ENCODE measurements at places on chromosomes 1 and 21.

DNA sequence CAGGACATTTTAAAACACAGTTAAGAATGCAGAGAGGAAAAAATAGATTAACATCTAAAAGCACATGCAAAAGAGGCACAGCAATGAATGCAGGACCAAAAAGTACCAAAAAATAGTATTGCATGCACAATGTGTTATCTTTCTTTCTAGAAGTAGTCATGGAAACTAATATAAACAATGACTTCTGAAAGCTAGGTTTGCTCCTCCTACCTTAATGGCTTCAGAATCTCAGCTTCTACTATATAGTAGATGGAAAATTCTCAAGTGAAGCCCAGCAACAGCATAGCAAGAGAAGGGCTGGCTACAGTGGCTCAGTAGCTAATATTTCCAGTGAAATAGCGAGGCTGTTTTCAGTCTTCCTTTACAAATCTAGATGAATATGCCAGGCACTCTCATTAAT lies 125.1 kb downstream of the CRB1 start:
- peak; percentile 50 for DNase-seq

GRCh38 chr1:156931974-156932710 lies 11.7 kb downstream of the LRRC71 start:
- DNase-seq, result no peak

DNA sequence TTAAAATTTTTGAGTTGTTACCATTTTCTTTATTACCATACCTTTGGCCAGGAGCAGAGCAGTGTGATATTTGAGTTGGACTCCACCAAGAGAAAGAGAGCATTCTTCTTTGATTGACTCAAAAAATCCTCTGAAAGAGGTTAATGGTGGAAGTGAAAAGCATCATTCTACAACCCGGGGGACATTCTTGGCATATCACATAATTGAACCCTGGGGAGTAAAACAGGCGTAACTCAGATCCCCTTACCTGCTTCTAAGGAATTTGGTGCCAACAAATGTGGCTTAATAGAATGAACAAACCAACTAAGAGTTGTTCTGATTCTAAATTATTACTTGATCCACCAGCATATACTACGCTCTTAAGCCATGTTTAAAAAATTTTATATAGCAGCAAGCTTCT lies 351.1 kb upstream of the DEPDC1 start:
- DNase-seq, result no peak

- DNase-seq, result peak; percentile 60
Measured at GRCh38 chr1:243407284-243408018, 151.6 kb downstream of the SDCCAG8 start.

DNA sequence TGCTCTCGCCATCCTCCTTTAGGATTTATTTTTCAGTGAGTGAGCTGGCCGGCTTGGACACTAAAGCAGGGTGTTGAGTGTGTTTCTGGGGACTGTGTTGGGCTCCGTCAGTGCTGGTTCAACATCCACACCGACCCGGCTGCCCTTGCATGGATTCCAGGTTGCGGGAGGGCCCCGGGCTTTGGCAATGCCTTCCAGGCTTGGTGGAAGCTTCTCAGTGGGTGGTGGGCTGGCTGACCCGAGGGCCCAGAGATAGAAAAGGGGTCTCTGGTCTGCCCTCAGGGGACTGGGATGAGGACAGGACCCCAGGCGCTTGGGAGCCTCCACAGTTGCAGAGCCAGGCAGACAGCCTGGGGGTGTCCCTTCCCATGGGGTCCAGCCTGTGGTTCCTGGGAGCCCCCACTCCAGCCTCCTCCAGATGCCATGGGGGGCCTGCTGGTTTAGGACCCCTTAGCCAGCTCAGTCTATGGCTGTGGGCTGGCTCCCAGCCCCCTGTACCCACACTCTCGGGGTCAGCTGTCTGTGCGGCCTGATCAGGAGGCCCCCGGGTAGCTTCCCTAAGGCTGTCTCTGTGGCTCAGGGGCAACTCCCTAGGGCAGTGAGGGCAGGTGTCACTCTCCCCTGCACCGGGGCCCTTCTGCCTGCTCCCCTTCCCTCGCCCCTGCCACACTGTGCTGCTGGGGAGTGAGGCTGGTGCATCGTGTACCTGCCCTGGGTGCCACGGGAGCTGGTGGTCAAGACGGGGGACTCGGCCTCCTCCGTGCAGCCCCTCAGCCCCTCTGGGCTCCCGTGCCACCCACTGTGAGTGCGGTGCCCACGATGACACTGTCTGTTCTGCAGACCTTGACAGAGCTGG lies 16.5 kb downstream of the PDXK start:
- no peak for DNase-seq

DNA sequence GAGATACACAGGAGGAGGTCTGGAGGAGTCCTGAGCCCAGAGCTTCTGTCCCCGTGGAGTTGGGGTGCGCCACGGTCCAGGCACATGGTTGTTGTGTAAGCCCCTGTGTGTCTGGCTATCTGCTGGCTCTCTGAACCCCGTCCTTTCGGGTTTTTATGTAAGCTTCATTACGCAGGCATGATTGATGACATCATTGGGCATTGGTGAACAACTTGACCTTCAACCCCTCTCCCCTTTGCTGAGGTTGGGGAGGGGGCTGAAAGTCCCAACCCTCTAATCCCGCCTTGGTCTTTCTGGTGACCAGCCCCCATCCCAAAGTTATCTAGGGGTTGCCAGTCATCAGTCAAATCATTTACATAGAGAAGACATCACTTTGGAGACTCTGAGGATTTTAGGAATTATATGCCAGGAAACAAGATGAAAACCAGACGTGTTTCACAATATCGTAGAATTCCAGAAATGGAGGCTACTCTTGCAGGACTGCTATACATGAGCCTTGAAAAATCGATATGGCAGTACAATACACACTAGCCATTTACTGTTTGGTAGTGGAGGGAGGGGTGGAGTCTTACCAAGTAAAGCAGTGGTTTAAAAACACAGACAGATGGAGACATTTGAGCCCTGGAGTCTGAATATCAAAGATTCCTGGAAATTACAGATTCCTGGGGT lies 69.8 kb upstream of the SCAF4 start:
- DNase-seq, result no peak

GRCh38 chr1:228272831-228273571 lies 65.2 kb downstream of the OBSCN start:
- DNase-seq, result no peak

- DNase-seq, result peak; percentile 47
Measured at GRCh38 chr21:32726839-32727686, 750 bp downstream of the SYNJ1 start.

DNA sequence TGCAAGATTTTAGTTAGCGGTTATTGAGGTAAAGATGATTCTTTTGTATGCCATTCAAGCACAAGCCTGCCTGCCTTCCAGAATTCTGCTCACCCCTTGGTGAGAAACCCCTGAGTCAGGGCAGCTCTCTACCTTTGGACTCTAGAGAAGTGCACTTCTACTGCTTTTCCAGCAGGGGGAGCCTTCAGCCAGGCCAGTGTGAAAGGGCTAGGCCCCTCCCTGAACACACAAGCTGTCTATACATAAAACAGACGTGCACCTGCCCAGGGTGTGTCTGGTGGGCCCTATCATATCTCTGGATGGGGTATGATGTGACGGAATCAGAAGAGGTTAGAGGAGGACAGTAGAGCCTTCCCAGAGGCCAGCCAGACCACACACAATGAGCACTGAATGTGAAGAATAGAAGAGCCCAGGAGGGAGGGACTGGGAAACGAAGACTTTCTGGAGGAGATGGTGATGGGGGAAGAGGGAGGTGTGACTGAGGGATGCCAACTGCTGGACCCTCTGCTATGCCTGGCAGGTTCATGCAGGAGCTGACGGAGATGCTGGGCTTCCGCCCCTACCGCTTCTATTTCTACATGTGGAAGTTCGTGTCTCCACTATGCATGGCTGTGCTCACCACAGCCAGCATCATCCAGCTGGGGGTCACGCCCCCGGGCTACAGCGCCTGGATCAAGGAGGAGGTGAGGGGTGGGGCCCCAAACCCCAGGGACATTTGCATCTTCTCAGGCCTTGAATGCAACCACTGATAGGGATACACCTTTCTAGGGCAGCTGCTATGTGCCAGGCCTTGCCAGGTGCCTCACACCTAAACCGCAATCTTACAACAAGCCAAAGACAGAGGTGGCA lies 13.0 kb upstream of the KCNC4 start:
- peak; percentile 48 for DNase-seq

DNA sequence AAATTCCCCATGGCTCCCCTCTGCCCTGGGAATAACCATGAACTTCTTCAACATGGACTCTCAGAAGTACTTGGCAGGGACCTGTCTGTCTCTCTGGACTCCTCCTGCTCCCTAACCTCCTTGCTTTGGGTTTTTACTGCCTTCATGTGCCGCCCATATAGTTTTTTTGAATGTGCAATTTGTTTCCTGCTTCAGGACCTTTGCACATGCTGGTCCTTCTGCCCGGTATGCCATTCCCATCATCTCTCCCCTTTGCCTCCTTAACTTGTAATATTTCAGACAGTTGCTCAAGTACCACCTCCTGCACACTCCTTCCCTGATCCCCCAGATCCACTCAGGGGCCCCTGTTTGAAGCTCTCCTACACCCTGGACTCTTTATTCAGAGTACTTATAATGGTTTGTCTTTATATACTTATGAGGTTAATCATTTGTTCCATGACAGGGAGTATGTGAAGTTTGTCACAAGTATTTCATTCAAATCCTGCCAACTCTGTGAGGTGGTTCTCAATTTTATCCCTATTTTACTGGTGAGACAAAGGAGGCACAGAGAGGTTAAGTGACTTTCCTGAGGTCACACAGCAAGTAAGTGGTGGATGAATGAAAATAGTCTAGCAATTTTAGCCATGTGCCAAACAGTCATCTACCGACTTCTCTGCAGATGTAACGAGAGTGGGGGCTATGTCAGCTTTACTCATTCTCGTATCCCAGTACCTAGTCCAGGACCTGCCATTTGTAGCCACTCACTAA lies 180.7 kb downstream of the TRABD2B start:
- DNase-seq, result no peak

GRCh38 chr1:164719676-164720439 lies 160.9 kb downstream of the PBX1 start:
- no peak for DNase-seq

- no peak for DNase-seq
Measured at GRCh38 chr1:242784084-242784483, 259.6 kb upstream of the PLD5 start.

GRCh38 chr1:10671090-10671489 lies 125.4 kb downstream of the CASZ1 start:
- DNase-seq, result peak; percentile 46

- no peak for DNase-seq
Measured at GRCh38 chr1:113579256-113580018, 179.8 kb downstream of the PHTF1 start.

GRCh38 chr21:41445465-41445862 lies 19.4 kb downstream of the MX1 start:
- DNase-seq, result no peak

DNA sequence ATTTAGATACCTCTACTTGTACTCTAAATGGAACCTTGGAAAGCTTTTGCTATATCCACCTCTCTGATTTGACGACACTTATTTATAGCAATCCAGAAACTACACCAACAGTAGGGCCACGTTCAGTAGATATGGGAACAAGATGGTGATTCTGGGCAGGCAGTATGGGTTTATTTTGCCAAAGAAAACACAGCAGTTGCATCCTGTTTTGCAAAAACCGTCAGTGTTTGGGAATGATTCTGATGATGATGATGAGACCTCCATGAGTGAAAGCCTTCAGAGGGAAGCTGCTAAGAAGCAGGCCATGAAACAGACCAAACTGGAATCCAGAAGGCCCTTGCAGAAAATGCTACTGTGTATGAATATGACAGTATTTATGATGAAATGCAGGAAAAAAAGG lies 41.5 kb upstream of the NEXN start:
- no peak for DNase-seq

DNA sequence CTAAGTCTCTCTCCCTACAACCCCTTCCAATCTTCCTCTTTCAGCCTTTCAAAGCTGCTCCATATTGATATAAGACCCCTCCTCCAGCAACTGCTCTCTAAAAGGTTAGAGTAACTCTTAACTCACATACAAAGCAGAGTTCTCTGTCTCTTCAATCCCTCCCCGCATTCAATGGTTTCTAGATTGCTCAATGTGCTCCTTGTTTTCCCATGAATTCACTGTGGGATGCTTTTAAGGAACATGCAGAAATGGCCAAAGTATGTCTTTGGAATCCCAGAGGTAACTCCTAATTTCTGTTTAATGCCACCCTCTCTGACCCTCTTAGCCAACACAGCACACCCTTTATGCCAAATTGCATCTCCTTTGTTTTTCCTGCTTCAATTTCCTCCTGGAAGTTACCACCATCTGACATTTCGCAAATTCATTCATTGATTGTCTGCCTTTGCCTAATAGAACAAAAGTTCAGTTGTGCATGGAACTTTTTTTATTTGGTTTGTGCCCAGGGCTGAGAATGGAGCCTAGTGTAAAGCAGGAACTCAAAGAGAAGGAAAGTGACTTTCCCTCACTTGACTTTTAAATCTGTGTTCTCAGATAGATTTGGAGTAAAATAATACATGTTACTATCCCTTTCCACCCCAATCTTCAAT lies 172.7 kb upstream of the C8B start:
- DNase-seq, result no peak

GRCh38 chr1:10530281-10530740 lies 55.6 kb downstream of the PEX14 start:
- DNase-seq, result peak; percentile 87

- peak; percentile 21 for DNase-seq
Measured at GRCh38 chr1:59076612-59077011, 220.3 kb upstream of the FGGY start.

DNA sequence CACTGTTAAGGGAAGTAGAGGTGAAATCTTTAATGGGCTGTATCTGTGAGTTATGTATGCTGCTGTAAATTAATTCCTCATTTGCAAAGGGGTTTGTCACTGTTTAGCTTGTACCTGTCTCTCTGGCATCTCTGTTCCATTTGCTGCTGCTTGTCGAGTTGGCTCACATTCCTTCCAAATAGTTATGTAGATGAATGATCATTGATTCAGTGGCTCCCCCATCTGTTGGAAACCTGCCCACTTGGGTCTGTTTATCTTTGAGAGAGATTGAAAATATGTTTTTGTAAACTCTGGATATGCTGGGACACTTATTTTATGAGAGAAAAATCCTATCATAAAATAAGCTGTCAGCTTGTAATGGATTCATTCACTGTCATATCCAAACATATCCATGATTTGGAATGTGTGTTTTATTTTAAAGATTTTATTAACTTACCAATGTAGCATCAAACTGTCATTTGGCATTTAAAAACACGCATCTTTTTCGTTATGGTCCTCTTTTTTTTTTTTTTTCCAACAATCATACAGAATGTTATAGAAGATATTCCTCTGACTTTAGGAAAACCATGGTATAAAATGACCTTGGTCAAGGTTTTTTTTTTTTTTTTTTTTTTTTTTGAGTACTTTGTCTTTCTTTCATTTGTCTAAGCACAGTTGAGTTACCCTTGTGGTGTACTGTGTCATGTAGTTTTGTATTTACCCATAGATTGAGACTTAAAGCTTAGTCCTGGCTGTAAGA lies 3.5 kb downstream of the RYR2 start:
- no peak for DNase-seq

GRCh38 chr1:78839704-78840277 lies 166.7 kb downstream of the ADGRL4 start:
- peak; percentile 51 for DNase-seq
